ENCODE measurements at places on chromosomes 5 and 9.

GRCh38 chr5:140555747-140556312, 1.4 kb downstream of the SRA1 start:
- DNase-seq: no peak

GRCh38 chr9:20584968-20585643, 37.2 kb downstream of the MLLT3 start:
- no peak for DNase-seq

DNA sequence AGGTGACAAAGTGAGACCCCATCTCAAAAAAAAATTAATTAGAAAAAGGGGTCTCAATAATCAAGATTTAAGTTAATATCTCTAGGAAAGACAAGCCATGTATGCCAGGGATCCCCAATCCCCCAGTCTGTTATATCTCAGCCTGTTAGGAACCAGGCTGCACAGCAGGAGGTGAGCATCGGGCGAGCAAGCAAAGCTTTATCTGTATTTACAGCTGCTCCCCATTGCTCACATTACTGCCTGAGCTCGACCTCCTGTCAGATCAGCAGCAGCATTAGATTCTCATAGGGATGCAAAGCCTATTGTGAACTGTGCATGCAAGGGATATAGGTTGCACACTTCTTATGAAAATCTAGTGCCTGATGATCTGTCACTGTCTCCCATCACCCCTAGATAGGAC, 116.8 kb downstream of the TARS1 start:
- no peak for DNase-seq

- DNase-seq: no peak
Observed at GRCh38 chr5:113262674-113263073, 172.1 kb downstream of the TSSK1B start.

GRCh38 chr5:159406571-159406970, 76.3 kb upstream of the IL12B start:
- no peak for DNase-seq

DNA sequence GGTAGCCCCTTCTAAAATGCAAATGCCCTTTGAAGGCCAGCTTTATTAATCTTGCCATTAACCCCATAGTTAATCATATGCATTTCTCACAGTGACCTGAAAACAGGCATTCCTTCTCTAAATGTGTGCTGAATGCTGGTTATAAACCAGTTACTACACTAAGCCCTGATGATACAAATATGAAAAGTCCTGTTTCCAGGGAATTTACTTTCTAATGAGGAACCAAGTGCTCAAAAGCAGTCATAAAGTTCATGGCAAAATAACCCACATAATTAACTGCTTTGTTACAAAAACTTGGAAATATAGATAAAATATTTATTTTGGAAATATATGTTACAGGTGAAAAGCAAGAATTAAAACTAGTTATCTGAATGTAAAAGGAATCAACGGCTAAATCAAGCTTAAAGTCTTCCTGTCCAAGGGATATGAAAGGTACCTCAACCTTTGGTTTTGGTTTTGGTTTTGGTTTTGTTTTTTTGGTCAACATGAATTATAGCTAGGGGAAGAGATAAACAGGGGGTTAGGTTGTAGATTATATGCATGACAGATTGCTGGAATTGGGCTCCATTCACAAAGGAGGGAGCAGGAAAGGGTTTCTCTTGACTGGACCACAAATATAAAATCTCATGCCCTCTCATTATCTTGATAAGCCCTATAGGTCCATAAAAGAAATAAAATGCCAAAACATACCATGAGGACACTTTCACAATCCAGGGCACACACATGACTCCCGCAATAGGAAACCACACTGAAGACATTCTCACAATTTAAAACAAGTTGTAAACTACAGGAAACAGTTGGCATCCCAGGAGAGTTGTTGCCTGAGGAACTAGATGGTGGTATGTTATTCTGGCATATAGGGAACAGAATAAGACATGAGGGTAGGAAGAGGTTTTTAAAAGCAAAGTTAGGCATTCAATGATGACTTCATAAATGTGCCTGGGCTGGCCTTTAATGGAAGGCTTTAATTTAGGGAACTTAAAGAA, 46.7 kb upstream of the MACIR start:
- no peak for DNase-seq

DNA sequence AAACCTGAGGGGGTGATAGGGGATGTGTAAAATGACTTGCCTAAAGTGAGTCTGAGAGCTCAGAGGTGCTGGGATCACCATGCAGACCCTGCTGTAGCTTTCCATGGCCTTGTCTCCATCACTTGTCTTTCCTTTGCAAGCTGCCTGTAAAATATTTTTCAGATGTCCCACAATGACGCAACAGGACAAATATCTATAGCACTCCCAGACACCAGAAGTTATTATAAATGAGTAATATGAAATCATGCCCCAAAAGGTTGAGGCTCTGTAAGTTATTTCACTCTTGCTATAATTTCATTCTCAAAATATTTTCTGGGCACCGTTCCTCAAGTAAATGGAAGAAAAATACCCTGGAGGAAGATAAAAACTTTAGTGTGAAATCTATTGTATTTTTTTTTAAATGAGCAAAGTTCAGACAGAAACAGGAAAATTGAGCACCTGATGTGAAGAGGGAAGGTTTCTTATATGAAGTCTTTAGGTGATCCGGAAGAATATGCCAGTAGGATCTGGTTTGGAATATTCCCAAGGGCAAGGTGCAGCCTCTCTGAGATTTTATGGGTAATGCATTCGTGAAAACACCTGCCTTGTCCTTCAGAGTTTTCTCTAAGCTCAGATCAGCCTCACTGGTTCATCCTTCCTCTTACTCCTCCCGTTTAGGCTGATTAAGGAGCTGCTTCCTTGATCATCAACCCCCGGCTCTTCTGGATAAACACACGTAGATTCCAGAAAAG, 138.3 kb upstream of the DMAC1 start:
- DNase-seq: no peak

DNA sequence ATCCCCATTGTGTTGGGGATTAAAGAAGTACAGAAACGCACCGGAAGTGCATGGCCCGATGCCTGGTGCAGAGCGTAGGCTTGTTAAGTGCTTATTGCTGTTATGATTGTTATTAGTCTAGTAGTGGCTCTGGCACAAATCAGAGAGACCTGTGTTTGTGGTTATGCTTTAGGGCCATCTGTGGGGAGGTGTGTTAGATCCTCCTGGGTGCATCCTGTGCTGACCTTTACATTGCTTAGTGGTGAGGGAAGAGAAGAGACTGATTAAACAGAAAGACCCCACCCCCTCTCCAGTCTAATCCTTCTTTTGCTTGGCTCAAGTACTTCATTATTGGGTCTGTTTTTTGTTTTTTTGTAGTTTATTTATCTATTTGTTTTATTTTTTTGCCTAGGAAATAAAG, 112.7 kb upstream of the SPRY4 start:
- DNase-seq: no peak

DNA sequence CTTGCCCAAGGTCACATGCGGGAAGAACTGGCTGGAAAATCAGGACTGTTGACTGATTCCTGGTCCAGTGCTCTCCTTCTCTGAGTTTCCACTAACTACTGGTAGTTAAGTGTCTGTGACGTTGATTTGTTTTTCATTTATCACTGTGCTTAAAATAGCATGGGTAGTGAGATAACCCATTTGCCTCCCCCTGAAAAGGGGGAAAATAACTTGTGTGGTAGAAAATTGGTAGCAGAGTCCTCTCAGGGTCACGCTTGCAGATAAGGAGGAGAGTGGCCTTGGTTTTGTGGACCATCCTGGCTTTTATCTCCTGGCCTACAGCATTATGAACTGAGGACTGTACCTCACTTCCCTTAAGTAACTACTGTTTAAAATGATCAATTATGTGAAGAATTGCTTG, 10.9 kb downstream of the FUBP3 start:
- DNase-seq: no peak

DNA sequence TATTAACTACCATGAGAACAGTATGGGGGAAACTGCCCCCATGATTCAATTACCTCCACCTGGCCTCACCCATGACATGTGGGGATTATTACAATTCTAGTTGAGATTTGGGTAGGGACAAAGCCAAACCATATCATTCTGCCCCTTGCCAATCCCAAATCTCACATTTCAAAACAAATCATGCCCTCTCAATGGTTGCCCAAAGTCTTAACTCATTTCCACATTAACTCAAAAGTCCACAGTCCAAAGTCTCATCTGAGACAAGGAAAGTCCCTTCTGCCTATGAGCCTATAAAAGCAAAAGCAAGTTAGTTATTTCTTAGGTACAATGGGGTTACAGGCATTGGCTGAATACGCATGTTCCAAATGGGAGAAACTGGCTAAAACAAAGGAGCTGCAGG, 180.7 kb upstream of the CDH12 start:
- DNase-seq: no peak

DNA sequence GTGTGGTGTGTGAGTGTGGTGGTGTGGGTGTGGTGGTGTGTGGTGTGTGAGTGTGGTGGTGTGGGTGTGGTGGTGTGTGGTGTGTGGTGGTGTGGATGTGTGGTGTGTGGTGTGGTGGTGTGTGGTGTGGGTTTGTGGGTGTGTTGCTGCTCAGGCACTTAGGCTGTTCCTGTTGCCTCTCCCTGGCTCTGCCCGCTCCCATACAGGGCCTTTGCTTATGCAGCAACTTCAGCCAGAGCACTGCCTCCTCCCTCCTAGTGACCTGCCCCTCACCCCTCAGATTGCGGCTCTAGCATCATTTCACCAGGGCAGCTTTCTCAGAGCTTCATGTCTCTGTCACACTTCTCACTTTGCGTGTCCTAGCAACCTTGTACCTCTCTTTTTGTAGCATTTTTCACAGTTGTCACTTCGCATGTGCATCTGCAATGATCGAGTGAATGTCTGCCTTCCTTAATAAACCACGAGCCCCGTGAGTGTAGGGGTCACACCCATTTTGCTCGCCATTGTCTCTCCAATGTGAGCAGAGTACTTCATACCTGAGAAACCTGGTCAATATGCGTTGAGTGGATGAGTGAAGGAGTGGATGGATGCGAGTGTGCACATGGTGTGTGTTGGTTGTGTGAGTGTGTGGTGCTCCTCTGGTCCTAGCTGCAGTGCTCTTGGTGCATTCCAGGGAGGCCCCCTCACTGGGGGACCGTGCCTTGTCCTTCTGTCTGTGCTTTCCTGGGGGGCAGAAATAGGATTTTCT, 167.9 kb upstream of the PANK3 start:
- DNase-seq: no peak

- no peak for DNase-seq
Observed at GRCh38 chr9:135147474-135147805, 60.0 kb downstream of the OLFM1 start.

DNA sequence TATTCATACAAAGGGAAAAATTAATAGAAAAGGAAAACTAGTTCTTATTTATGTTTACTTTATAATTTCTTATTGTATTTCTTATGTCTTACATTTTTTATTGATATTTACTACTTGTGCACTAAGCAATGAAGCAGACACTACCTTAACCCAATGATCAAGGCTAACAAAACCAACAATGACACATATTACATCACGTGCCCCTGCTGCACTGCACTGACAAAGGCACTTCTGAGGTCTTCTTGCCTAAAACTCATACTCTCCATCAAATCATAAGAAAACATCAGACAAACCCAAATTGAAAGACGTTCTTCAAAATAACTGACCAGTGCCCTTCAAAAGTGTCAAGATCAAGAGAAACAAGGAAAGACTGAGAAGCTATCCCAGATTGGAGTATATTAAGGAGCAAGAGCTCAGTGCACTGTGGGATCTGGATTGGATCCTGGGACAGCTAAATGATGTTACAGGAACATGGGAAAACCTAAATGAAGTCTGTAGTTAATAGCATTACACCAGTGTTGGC, 230.9 kb downstream of the AUH start:
- DNase-seq: no peak

- no peak for DNase-seq
Observed at GRCh38 chr5:154714266-154714986, 40.8 kb upstream of the LARP1 start.

GRCh38 chr9:94112716-94113465, 28.6 kb downstream of the PTPDC1 start:
- no peak for DNase-seq

- DNase-seq: no peak
Observed at GRCh38 chr9:85248514-85249312, 493.0 kb downstream of the AGTPBP1 start.

DNA sequence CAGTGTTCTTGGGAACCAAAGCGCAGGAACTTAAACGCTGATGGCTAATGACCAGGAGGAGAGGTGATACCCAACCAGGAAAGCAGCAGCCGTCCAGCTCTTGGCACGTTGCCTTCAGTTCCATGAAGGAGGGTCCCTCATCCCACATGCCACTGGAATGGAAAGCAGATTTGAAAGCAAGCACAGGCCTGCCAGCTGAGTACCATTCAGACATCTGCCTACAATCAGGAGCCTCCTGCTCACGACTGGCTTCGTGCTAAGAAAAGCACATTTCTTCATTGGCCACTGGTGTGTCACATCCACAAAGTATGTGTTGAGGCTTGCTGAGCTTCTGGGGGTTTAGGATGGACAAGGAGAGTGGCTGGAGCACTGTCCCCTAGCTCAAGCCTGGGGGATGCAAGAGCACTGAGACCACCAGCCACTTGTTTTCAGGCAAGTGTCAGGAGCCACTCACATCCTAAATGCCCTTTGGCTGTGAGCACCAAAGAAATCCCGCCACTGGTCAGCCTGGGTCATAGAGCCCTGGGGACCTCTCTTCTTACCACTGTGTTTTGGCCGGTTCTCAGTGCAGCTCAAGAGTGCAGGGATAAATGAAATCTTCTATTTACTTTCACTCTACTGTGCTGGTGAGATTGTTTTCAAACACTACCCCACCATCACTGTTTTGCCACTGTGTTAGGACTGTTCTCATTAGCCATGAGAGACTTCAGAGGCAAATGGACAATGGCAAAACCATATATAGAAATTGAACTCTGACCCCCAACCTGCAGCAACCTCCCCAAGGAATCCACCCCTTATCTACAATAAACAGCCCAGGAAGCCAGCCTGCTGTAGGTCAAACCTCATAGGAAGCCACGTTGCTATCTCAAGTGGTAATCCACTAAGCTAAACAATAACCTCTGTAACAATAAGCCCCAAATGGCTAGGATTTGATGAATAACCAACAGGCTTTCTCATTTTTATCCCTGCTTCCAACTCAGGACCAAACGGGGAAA, 58.3 kb downstream of the MTX3 start:
- DNase-seq: no peak

- no peak for DNase-seq
Observed at GRCh38 chr9:123724211-123724796, 205.6 kb downstream of the DENND1A start.

DNA sequence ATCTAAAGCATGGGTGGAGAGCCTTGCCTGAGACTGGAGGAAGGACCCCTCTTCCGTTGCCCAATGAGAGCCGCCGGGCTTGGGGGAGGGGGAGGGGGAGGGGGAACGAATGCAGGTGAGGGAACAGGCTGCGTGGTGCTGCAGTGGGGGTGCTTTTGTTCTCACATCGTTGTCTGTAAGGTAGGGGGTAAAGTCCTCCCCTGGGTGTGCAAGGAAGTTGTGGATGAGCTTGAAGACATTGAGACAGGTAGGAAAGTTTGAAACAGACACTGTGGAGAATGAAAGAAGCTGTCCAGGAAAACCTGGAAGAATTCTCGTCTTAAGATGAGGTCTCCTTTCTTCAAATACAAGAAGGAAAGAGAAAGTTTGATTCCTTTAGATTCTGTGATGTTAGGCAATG, 94.1 kb upstream of the LIFR start:
- DNase-seq: no peak

- no peak for DNase-seq
Observed at GRCh38 chr9:35538361-35539234, 48.7 kb downstream of the RUSC2 start.

GRCh38 chr9:124180557-124180956, 77.2 kb upstream of the NEK6 start:
- DNase-seq: no peak
